ENCODE measurements at places on chromosomes 2 and 18. TPM values are rescaled to one million over a fixed set of nuclear protein-coding genes. Genes with fewer than 3 reads are reported as not detected.

The SP5 gene
- 3.5 TPM for total RNA-seq

The CDH19 gene
- 5.2 TPM for total RNA-seq

The SPATS2L gene
- 49.7 TPM for total RNA-seq

The FAM237A gene
- total RNA-seq: not detected

The AFF3 gene
- 27.1 TPM for total RNA-seq

The SLC4A5 gene
- 113 TPM for total RNA-seq

The AQP12B gene
- not detected for total RNA-seq

The ELOA2 gene
- 8.4 TPM for total RNA-seq

The ECEL1 gene
- total RNA-seq: 2.7 TPM

The DYSF gene
- total RNA-seq: 8.9 TPM
